ENCODE measurements at places on chromosomes 6 and 20.

DNA sequence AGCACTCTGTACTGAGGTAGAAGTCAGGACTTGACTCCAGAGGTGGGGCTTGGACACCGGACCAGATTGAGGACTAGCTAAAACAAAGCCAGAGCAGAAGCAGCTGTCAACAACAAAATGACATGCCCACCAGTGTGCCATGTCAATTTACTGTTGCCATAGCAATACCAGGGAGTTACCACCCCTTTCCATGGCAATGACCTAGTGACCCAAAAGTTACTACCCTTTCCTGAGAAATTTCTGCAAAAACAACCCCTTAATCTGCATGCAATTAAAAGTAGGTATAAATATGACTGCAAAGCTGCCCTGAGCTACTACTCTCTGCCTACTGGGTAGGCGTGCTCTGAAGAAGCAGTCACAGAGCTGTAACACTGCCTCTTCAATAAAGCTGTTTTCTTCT lies 21.0 kb downstream of the MAP3K5 start:
- DNase-seq = no peak

DNA sequence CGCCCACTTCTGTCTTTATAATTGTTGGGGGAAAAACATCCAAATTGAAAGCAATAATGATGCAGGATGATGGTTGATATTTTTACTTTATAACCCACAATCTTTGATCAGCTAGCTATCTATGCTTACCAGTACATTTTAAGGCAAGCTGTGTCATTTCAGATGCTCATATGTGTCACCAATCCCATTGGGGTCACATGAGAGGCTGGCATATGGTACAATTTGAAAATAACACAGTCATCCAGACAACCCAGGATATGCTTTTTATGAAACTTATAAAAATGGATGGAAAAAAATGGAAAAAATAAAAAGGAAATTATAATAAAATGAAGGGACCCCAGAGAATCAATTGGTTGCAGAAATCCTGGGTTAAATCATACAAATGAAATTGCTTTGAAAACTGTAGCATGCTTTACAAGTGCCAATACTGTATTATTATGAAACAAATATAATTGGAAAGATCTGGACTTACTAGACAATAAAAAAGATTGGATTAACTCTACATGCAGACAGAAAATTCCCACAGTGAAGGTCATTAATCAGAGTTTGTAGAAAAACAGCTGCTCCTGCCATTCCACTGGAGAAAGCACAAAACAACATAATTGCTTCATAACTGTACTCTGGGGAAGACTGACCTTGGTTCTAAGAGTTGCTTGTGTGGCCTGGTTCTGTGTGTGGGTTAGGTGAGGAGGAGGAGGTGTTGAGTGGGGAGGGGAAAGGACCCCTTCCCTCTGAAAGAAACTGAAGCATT lies 13.3 kb upstream of the PRIM2 start:
- peak; percentile 67 for DNase-seq

- no peak for DNase-seq
These were observed 195.0 kb upstream of the MARCKS start for GRCh38 chr6:113662093-113662665.

GRCh38 chr6:40378725-40379074 lies 208.5 kb downstream of the LRFN2 start:
- no peak for DNase-seq

GRCh38 chr20:64160526-64161355 lies 3.5 kb upstream of the MYT1 start:
- no peak for DNase-seq

- DNase-seq = peak; percentile 19
These were observed 9.3 kb downstream of the NAPB start for GRCh38 chr20:23412026-23412425.

GRCh38 chr6:162533009-162533400 lies 194.6 kb downstream of the PRKN start:
- no peak for DNase-seq

- no peak for DNase-seq
These were observed 142.1 kb downstream of the MYB start for GRCh38 chr6:135323202-135323668.

DNA sequence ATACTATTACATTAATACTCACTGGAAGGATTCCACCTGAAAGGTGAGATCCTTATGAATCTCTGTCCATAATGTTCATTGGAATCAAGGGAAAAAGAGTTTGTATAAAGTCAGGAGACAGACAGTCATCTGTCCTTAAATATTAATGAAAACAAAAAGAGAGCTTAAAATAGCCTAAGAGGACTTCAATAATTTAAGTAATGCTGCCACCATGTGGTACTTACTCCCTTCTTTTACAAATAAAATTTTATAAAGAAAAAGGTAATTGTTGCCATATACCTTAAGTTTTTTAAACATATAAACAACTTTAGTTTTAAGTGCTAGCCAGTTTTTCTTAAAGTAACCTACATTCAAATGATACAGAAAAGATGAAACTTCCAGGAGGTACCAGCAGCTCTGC lies 5.1 kb downstream of the BLOC1S5 start:
- DNase-seq = no peak

DNA sequence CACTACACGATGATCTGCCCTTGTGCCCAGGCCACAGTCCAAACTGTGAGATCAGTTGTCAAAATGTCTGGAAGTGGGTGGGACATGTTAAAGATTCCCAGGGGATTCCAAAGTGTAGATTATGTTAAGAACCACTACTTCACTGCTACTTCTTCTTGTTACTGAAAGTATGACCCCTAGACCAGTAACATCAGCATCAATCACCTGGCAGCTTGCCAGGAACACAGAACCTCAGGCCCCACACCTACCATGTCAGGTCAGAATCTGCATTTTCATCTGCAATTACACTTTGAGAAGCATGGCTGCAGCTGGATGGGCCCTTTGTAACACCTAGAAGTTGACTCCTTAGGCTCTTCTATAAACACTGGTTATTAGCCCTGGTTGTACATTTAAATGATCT lies 36.1 kb downstream of the RFPL4B start:
- DNase-seq = no peak

DNA sequence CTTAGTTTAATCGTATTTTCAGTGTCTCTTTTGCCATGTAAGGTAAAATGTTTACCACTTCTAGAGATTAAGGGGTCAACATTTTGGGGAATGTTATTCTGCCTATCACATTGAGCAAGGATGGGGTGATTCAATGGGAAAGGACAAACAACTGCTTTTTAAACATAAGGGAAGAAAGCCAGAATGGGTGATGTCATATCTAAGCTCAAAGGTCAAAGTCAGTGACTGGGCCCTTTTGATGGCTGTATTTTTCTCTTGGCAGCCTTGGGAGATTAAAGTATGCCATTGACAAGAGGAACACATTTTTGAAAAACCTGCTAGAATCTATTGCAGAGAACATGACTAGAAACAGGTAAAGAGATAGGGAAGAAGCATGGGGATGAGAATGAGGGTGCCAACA lies 477.3 kb upstream of the IRAK1BP1 start:
- DNase-seq = no peak

DNA sequence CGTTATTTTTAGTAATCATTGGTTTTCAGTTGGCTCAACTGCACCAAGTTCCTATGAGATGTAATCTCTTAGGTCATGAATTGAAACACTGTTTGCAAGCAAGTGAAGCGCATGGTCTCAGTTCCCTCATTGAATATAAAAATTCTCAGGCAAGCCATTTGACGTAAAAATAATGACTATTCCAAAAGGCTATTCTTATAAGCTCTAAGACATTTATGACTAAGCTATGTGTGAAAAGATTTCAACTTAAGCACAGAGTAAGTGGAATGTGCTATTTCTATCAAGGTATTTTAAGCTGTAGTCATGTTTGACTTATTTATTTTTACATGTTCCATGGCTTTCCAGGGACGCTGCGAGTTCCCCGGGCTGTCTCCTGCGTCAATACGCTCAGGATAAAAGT lies 248.5 kb downstream of the THBS2 start:
- no peak for DNase-seq

DNA sequence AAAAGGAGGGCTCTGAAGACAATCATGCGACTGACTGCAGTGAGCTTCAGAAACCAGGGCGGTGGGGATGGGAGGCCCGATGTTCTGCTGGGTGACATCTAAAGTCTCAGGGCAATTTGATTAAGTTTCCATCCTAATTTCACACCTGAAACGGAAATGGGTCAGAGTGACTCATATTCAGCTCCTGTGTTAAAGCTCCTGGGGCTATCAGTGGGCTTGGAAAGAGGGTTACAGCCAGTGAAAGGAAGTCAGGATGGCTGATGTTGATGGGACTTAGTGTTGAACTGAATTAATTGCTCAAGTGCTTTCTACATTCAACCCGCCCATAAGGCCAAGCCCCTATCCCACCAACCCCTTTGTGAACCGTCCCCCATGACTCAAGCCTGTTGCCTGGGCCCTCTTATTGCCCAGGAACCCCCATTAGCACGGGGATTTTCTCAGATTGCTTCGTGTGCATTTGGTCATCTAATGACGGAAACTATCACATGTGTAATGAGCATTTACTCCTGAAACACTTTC lies 47.1 kb upstream of the TBC1D7 start:
- no peak for DNase-seq

DNA sequence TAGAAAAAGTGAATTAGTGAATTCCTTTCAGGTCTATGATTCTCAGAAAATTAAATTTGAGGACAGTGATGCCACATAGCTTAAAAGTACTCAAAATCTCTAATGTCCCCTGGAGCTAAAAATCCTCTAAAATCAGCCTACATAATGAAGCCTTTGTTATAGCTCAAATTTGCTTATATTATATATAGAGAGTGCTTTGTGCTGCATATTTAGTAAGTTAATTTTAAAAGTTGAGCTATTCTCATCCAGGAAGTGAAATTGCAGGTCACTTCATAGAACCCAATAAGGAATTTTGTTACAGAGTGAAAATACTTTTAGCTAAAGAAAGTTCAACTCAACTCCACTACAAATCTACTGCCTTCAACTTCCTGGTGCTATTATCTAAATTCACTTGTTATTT lies 507.5 kb upstream of the MAP3K7 start:
- no peak for DNase-seq

DNA sequence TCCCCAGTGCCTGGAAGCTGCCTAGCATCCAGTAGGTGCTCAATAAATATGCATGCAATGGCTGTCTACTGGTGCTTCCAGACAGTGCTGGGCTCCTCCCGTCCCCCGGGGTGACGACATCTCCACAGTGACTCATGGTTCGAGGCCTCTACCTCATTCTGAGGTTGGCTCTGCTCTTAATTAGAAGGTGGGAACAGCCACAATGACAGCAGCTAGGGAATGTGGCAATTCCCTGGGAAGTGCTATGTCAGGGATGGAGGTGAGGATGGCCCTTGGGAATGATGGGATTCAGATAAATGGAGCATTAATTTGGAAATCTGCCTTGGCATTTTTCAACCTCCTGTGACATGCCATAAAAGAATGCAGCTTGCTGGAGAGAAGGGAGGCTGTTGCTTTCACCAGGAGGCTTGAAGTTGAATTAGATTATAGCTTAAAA lies 43.5 kb upstream of the NFATC2 start:
- DNase-seq = peak; percentile 88

- no peak for DNase-seq
These were observed 33.0 kb downstream of the GJA10 start for GRCh38 chr6:89927264-89927663.

DNA sequence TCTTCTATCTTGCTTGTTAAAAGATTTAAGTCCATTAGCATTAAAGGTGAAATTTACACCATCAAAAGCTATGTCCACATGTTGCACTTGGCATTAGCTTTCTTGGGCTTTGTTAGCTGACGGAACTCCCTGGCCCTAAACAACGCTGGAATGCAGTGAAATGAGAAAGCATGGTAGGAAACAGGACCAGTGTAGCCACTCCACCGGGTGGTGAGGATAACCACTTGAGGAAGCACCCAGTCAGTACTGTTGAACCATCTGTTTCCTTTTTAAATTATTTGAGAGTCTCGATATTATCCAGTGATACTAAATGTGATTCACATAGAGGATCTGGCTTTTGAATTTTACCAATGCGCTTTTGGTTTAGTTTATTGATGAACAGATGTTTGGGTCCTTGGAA lies 374.9 kb upstream of the NOX3 start:
- no peak for DNase-seq

DNA sequence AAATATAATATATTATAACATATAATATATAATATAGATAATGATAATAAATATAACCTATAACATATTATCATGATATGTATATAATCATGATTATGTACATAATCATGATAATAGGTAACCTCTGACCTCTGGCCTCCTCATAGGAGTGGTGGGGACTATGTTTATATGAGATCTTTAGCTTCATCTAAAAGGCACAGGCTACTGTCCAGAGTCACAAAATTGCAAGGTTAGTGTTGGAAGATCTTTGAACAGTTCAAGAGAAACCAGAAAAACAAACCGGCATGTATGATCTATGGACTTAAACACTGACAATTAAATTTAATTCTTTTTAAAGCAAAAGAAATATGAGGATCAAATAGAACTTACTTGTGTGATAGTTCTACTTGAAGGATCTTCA lies 55.7 kb upstream of the TINAG start:
- no peak for DNase-seq

DNA sequence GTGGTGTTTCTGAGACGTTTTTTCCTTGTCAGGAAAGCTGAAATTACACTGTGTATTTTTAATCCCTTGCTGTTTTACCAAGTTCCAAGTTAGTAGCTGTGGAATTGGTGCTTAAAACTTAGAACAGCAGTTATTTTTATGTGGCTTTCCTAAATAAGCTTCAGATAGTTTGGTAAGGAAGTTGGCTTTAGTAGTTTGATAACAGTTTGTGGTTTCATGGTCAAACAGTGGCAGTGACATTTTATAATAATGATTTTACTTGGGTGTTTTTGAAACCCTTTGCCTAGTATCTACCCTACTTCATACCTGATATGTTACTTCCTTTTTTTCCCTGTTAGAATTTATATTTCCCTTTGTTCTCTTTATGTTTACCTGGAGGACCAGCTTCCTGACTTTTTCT lies 164.9 kb downstream of the JARID2 start:
- DNase-seq = no peak

GRCh38 chr6:119334535-119335264 lies 14.9 kb downstream of the MAN1A1 start:
- DNase-seq = no peak

GRCh38 chr6:159250633-159251032 lies 81.4 kb downstream of the FNDC1 start:
- DNase-seq = no peak

DNA sequence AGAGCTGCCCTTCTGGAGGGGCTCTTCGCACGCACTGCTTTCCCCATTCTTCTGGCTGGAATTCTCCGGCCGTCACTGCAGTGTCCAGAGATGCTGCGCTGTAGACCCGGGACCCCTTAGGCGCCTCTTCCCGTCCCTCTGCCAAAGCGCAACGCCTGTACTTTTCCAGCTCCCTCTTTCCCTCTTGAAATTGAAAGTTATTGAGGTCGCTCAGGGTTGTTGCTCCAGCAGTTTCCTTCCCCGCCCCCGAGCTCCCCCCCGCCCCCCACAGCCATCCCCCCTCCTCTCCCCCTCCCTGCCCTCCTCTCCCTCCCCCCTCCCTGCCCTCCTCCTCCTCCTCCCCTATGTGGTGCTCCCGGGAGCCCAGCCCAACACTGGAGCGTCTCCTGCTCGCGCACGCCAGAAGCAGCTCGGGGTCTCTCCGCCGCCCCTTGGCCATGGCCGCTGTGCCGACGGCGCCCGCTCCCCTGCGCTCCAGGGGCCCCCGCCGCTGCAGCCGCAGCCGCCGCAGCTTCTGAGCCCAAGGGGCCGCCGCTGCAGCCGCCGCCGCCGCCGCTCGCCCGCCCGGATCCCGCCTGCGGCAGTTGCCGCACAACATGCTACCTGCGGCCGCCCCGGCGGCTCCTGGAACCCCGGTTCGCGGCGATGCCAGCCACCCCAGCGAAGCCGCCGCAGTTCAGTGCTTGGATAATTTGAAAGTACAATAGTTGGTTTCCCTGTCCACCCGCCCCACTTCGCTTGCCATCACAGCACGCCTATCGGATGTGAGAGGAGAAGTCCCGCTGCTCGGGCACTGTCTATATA lies at the start of gene RSPO3:
TSS of gene RSPO3 (plus strand) at position 374 of the 804 bp plus-strand sequence. CDS start 522 bp downstream, outside the sequence.
- no peak for DNase-seq

All from BJ (cell line).